ENCODE measurements at places on chromosomes 6 and 20. TPM values are rescaled to one million over a fixed set of nuclear protein-coding genes. Genes with fewer than 3 reads are reported as not detected.

Gene IL22RA2
- not detected for total RNA-seq

Gene RHAG
- total RNA-seq, result not detected

Gene ZNF76
- total RNA-seq, result 11.5 TPM

Gene KIF25
- total RNA-seq, result not detected

DNA sequence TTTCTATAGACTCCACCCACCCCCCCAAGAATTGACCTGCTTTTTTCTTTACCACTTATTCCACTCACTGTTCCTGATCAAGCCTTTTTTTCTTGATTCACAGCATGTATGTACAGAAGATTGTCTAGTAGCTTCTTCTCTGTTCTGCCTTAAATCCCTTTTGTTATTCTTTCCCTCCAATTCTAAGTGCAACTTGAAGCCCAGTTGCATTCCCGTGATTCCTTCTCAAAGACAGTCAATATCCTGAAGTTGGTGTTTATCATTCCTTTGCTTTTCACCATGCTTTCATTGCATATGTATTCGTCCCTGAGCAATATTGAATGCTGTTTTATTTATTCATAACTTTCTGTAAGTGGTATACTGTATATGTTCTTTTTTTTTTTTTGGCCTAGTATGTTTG, 21.0 kb downstream of the XRN2 start:
- no peak for DNase-seq

All from epithelial cell of proximal tubule (primary cell).